ENCODE measurements at places on chromosomes 7 and 10. TPM values are rescaled to one million over a fixed set of nuclear protein-coding genes. Genes with fewer than 3 reads are reported as not detected.
A peak's percentile ranks its signal among the peaks of the same experiment; 100 is the strongest.

- DNase-seq, result no peak
Measured at GRCh38 chr7:119713606-119714005, 559.4 kb upstream of the KCND2 start.

GRCh38 chr7:117645481-117646165 lies 165.8 kb downstream of the CFTR start:
- no peak for DNase-seq

- DNase-seq, result no peak
Measured at GRCh38 chr7:17126413-17127268, 171.8 kb upstream of the AHR start.

GRCh38 chr10:111724121-111724520 lies 459.4 kb downstream of the GPAM start:
- no peak for DNase-seq

DNA sequence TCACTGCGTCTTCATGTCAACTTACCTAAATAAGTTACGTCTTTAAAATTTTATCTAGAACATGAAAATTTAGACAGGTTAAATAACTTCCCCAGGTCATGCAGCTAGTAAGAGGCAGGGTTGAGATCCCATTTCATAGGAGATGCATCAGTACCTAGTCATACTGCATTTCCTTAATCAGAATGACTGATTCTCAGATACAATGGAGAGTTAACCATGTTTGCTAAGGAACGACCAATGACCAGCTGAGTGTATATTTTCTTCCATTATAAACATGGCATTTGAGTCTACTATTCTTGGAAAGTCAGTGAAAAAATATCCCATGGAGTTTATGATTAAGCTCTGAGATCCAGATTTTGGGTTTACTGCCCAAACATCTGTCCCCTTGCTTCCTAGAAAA lies 39.6 kb downstream of the ENTPD1 start:
- no peak for DNase-seq

- peak; percentile 64 for DNase-seq
Measured at GRCh38 chr10:13347500-13348156, 465 bp downstream of the SEPHS1 start.

GRCh38 chr7:98168904-98169621 lies 42.2 kb upstream of the BHLHA15 start:
- DNase-seq, result no peak

GRCh38 chr7:47693216-47693615 lies 111.3 kb upstream of the TNS3 start:
- DNase-seq, result no peak

DNA sequence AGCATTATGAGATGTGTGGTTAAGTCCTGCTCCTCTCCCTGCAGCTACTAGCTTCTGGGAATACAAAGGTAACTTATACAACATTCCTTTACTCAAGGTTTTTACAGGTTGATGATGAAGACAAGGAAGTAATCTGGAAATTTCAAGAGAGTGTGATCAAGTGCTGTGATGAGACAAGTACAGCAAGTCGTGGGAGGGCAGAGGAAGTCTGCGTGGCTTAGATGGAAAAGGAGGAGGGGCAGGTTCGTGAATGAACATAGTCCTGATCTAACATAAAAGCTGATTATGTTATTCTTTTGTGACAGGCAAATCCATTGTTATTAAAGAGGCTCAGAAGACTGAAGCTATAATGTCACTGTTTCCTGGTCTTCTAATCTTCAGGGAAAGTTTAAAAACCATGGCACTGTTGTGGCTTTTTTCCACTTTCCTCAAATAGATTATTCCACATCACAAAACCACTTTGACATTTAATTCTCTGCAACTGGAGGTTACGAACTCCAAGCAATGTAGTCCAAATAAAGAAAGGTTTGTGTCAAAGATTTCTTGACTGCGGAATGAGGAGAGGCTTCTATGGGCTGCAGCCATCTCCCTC lies 84.1 kb downstream of the CPXM2 start:
- DNase-seq, result no peak

DNA sequence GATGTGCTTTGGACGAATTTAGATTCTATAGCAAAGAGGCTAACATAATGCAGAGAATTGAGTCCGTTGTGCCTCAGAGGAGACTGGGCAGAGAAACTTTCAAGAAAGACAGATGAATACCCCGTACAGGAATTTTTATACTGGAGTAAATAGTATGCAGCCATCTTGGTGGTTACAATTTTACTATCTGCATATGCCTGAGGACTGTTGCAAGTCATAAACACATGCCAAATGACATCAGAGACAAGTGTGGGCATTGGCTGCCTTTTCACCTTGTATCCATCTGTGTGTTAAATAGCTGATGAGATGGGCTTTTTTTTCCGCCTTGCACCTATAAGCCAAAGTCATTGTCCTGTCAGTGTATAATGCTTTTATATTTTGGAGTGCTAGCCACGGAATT lies 267.5 kb upstream of the SP4 start:
- no peak for DNase-seq

- DNase-seq, result peak; percentile 6
Measured at GRCh38 chr10:43254881-43255633, 11.8 kb downstream of the RASGEF1A start.

DNA sequence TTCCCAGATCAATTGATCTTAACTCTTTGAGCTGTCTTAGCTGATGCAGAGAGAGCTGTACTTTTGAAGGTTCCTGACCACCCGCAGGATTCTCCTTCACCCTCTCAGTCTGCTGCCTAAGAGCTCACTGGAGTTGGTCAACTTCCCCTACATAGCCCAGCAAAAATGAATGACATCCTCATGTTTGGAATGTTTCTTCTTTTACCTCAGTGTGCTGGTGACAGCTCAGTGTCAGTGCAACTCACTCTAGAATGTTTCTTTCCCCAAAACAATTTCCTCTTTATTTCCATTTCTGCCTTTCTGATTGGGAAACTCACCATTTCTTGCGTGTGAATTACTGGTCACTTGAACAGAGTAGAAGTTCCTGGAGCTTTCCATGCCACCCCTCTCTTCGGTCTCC lies 48.7 kb downstream of the LSMEM1 start:
- no peak for DNase-seq

DNA sequence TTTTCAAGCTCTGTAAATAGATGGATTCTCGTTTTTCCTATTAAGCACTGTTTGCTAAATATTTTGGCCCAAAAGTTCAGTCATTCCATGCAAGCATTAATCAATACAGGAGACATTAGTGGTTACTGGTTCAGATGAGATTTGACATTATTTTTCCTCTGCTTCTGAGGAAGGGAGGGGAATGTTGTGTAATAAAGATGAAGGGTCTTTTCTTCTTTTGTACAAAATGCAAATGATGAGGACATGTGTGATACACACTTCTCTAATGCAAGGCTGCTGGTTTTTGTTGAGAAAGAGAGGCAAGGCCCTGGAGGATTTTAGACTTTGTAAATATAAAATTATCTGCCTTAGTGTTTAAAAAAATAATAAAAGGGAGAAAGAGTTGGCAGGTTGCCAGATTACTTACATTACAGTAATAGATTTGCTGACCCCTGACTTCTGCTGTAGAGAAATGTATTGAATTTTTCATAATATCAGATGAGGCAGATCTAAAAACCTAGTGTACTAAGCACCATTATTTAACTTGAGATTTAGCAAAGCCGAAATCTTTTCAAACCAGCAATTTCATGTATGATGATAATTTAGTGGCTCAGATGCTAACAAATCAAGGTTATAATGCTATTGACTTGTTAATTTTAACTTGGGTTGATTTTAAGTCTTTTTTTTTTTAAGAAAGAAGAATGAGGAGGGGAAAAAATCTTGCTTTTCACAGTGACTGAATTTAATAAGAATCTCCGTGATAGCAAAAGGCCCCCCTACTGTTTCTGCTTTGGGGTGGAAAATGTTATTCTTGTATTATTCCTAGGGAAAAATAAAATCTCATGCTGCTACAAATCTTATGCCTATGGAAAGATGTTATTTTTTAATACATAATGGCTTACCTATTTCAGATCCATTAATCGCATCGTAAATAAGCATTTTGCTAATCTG lies 180.1 kb downstream of the ARID5B start:
- DNase-seq, result no peak

DNA sequence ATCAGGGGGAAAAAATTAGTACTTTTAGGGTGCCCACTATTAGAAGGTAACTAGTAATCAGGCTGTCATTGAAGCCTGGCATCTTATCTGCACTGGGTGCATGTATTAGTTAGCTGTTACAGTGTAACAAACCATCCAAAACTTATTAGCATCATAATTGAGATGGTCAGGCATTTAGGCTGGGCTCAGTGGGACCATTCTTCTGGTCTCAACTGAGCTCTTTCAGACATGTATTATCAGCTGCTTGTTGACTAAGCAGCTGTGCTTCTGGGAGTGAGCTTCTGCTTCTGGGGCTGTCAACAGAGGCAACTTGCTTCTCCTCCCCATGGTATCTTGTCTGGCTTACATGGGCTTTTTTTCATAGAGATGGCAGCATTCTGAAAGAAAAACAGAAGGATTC lies 154.0 kb upstream of the ZNF92 start:
- no peak for DNase-seq

- no peak for DNase-seq
Measured at GRCh38 chr7:64889686-64890162, 13.3 kb upstream of the ZNF273 start.

- no peak for DNase-seq
Measured at GRCh38 chr10:6579183-6579903, 733 bp downstream of the PRKCQ start.

GRCh38 chr10:35533565-35533964 lies 71.6 kb upstream of the GJD4 start:
- DNase-seq, result no peak

DNA sequence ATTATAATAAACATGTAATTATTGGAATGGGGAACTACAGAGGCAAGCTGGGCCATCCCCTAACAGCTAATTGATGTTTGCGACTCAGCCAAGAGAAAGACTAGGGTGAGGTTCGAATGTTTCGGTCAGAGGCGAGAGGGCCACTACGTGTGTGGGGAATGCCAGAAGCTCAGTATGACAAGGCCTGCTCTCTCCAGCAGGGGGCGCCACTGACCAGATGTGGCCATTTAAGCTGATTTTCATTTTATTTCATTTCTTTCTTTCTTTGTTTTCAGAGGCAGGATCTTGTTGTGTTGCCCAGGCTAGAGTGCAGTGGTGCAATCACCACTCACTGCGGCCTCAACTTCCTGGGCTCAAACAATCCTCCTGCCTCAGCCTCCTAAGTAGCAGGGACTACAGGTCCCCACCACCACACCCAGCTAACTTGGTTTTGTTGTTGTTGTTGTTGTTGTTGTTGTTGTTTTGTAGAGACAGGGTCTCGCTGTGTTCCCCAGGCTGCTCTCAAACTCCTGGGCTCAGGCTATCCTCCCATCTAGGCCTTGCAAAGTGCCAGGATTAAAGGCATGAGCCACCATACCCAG lies 38.1 kb downstream of the TMEM130 start:
- peak; percentile 20 for DNase-seq

DNA sequence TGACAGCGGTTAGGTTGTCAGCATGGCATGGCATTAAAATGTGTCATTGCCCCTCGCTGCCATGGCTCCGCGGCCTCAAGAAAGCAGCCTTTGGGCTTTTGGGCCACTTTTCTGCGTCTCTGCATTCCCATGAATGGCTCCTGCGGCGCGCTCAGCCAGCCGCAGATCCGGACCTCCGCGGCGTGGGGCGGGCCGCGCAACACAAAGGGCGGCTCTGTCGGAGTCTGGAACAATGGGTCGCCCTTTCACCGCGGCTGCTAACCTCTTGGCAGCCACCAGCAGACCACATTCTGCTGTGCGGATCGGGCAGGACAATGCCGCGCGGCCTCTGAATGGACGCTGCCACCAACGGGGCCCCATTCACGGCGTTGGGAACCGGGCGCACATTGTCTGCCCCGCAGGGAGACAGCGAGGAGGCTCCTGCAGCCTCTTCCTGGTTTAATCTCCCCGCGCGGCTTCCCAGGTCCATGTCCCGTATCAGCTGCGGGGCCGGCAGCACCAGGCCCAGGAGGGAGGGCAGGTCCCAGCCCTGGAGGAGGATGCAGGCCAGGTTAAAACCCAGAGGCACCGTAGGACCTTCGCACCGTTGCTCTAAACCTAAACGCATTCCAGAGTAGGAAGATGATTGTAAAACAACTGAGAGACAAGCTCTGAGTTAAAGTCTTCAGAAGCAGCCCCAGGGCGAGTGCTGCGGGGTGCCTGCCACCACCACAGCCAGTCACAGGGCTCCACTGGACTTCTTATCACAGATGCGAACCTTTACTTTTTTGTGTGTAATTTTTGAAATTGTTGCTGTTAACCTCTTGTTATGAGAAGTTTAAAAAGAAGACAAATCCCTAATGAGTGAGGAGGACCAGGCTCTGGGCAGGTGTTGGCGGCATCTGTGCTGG lies 71.6 kb downstream of the NKX6-2 start:
- no peak for DNase-seq

- no peak for DNase-seq
Measured at GRCh38 chr10:69361303-69361614, 55.5 kb downstream of the TACR2 start.

GRCh38 chr7:77862691-77863090 lies 64.1 kb downstream of the PHTF2 start:
- no peak for DNase-seq

DNA sequence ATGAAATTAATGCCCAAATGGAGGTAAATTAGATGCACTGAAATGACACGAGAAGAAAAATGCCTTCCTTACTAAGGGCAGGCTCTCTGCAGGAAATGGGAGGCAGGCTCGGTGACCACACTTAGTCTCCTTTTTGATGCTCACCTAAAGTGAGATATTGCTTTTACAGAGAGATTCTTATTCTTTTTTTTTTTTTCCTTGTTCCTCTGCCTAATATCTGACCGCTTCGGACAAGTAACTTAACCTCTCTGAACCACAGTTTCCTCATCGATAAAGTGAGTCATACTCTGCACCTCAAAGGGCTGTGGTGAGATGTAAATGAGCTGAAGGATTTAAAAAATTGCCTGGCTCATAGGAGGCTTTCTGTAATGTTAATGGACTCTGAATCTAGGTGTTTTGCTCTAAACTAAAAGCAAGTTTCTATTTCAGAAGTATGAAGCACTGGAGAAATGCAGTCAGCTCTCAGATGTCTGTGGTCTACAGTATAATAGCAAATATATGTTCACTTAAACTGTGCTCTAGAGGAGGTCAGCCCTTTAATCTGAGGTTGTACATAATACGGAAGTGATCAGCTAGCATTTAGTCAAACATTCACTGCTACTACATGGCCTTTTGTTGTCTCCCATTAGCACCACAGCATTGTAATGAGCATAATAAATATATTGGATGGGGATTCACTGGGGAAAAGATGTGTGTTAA lies 23.2 kb downstream of the NKX2-3 start:
- no peak for DNase-seq

Gene GOLGA7B
- 6.1 TPM for total RNA-seq

Gene CAMK1D
- total RNA-seq, result 28.8 TPM

Gene FKBP6
- not detected for total RNA-seq

Gene MAGI2
- not detected for total RNA-seq

Gene ZNF107
- total RNA-seq, result 12.4 TPM

Gene CAMK2B
- total RNA-seq, result not detected

Gene TMEM176A
- not detected for total RNA-seq

Gene ZNF479
- total RNA-seq, result not detected

Gene NUP205
- total RNA-seq, result 54.7 TPM

Gene GJD4
- total RNA-seq, result not detected

Gene ANKRD61
- total RNA-seq, result not detected

Data from CD4-positive, alpha-beta T cell (primary cell).